ENCODE measurements at places on chromosomes 6 and 20. TPM values are rescaled to one million over a fixed set of nuclear protein-coding genes. Genes with fewer than 3 reads are reported as not detected.

DNA sequence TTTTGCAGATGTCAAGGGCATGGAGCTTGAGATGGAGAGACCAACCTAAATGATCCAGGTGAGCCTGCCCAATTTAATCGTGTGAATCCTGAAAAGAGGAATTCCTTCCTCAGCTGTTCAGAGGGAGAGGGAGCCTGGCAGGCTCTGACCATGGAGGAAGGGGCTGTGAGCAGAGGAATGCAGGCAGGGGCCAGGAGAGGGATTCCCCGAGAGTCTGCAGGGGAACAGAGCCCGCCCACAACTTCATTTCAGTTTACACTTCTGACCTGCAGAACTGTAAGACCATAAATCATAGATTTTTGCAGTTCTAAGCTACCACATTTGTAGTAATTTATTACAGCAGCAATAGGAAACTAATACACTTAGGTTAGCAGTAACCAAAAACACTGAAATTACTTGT, 164.1 kb downstream of the TBXT start:
- no peak for DNase-seq

- no peak for DNase-seq
Measured at GRCh38 chr20:36367907-36368799, 62.0 kb downstream of the DLGAP4 start.

GRCh38 chr6:45613656-45614055, 235.9 kb upstream of the SUPT3H start:
- DNase-seq, result peak; percentile 26

DNA sequence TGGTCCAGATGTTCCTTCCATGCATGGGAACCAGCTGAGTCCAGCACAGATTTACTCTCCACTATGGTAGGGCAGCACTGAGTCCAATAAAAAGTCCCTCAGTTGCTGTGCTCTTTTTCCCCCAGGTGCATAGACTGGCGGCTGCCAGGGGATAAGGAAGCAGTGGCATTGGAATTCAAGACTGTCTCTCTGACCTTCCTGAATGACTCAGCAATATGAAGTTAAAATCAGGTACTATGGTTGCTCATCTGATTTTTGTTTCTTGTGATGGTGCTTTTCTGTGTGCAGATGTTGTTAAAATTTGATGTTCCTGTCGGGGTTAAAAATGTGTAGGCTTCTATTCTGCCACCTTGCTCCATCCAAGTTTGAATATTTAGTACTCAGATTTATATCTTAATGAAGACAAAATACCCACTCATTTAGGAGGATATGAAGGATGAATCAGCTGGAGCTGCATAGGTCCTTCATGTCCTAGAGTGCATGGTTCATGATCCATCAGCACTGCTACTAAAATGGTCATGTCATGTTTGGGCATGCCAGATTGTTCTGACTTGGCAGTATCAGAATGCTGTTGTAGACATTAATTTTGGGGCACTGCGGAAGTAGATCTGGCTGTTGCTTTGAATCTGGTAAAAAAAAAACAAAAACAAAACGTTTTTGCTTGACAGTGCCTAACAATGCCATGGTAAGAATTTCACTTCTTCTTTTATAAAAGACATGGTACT, 321.2 kb upstream of the MAP3K7 start:
- DNase-seq, result no peak

The UTRN gene
- 13.9 TPM for polyA plus RNA-seq

DNA sequence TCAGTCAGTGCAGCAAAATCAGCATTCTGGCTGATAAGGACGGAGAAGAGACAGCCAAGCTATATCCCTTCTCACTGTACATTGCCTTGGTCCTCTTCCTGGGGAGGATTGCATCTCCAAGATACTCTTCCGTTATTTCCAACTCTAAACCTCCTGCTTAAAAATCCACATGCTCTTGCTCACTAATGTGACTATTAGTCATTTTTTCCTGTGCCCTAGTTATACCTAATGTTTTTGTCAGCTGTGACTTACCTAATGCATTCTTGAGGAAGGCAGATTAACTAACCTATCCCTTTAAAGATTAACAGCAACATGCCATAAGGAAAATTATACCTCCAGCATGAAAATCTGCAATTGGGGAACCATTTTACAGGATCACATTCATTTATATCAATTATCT, 317.6 kb downstream of the BTBD9 start:
- no peak for DNase-seq

The ITPR3 gene
- 8.9 TPM for polyA plus RNA-seq

GRCh38 chr6:29680416-29680815, 536 bp downstream of the ZFP57 start:
- DNase-seq, result no peak

GRCh38 chr6:42099340-42100028, 42.9 kb downstream of the C6orf132 start:
- no peak for DNase-seq

The QRSL1 gene
- 11.2 TPM for polyA plus RNA-seq

DNA sequence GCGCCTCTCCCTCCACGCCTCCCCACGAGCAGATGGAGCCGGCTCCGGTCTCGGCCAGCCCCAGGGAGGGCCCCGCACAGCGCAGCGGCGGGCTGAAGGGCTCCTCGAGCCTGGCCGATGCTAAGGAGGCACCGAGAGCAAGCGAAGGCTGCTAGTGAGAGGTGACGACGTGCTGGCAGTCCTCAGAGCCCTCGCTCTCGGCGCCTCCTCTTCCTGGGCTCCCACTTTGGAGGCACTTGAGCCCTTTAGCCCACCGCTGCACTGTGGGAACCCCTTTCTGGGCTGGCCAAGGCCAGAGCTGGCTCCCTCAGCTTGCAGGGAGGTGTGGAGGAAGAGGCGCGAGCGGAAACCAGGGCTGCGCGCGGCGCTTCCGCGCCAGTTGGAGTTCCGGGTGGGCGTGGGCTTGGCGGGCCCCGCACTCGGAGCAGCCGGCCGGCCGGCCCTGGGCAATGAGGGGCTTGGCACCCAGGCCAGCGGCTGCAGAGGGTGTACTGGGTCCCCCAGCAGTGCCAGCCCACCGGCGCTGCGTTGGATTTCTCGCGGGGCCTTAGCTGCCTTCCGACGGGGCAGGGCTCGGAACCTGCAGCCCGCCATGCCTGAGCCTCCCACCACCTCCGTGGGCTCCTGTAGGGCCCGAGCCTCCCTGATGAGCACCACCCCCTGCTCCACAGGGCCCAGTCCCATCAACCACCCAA, 2.5 kb upstream of the TMEM14C start:
- peak; percentile 64 for DNase-seq

- DNase-seq, result no peak
Measured at GRCh38 chr6:42113936-42114636, 28.3 kb downstream of the C6orf132 start.

DNA sequence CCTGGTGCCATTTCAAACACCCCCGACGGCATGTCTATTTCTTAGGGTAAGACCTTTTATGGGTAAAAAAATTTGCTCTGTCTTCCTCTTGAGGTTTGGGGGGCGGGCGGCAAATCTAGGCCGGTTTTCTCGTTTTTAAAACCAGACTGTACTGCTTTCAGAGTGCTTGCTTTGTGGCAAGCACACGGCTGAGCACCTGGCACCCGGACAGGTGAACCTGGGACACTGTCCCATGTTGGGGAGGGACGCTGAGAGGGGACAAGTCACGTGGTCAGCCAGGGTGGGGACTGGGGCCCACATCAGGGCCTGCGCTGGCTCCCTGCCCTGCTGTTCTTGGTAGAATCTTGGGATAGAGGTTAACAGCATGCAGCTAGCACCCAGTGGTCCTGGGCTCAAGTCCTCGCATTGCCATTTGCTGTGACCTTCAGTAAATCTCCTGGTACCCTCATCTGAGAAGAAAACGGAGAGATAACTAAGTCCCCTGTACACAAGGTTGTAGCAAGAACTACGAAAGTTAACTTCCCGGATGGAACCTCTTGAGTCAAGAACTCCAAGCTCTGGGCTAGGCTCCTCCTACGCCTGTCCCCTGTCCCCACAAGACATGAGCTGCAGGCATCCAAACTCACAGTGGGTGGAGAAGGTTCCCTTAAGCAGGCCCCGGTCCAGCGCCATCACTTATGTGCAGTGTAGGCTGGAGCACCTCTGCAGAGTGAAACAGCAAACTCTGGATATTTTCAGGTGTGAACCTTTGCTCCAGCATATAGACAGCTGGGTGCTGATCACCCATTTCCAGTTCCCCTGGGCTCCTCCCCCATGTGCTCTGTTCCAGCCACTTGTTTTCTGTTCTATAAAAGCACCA, 41.7 kb downstream of the PMEPA1 start:
- no peak for DNase-seq

All from heart left ventricle (tissue), 16 donors.